A549 treated with dexamethasone at 1 μM for 4 hours (cell line): ENCODE measurements at places on chromosomes 11 and 22. TPM values are rescaled to one million over a fixed set of nuclear protein-coding genes. Genes with fewer than 3 reads are reported as not detected.

RBMXL2 gene
- total RNA-seq = not detected in 5 replicates

OR4A16 gene
- total RNA-seq = not detected in 5 replicates

SYT9 gene
- 0.09 to 0.16 TPM (median 0.15 TPM) in 5 replicates for total RNA-seq

VSIG10L2 gene
- total RNA-seq = not detected in 5 replicates

MMP12 gene
- 0.04 to 0.12 TPM (median 0.08 TPM) in 4 of 5 replicates, not detected in the other for total RNA-seq

CCDC188 gene
- not detected in 5 replicates for total RNA-seq

SLC22A25 gene
- total RNA-seq = not detected in 5 replicates

OSBP2 gene
- total RNA-seq = 8.2 to 11.8 TPM (median 11.1 TPM) in 5 replicates

APOL3 gene
- total RNA-seq = 0.05 to 0.14 TPM (median 0.07 TPM) in 5 replicates

MS4A3 gene
- total RNA-seq = not detected in 5 replicates

DESI1 gene
- total RNA-seq = 15.1 to 17.5 TPM (median 17.2 TPM) in 5 replicates

OR8D1 gene
- not detected in 5 replicates for total RNA-seq

BACE1 gene
- total RNA-seq = 8.6 to 12.7 TPM (median 10.9 TPM) in 5 replicates

TMEM191C gene
- total RNA-seq = 0.56 to 0.84 TPM (median 0.71 TPM) in 5 replicates

TTLL1 gene
- 2.4 to 3.2 TPM (median 3.0 TPM) in 5 replicates for total RNA-seq

IGF2 gene
- total RNA-seq = 1.7 to 2.8 TPM (median 2.4 TPM) in 5 replicates

OR4X1 gene
- not detected in 5 replicates for total RNA-seq

NRGN gene
- 6.4 to 13.1 TPM (median 11.8 TPM) in 5 replicates for total RNA-seq

HPX gene
- total RNA-seq = 0.31 to 0.55 TPM (median 0.40 TPM) in 5 replicates

PPP6R2 gene
- total RNA-seq = 7.6 to 14.5 TPM (median 12.0 TPM) in 5 replicates

SAA4 gene
- not detected in 5 replicates for total RNA-seq

SPA17 gene
- 17.8 to 33.0 TPM (median 19.6 TPM) in 5 replicates for total RNA-seq

NFAM1 gene
- total RNA-seq = 0.01 TPM in 1 of 5 replicates, not detected in the others

WT1 gene
- total RNA-seq = 4.6 to 6.5 TPM (median 5.9 TPM) in 5 replicates

OR56A1 gene
- not detected in 5 replicates for total RNA-seq

ANKK1 gene
- 0.04 to 0.07 TPM in 2 of 5 replicates, not detected in the others for total RNA-seq
